ENCODE measurements at places on chromosomes 5 and 9.

GRCh38 chr9:105646879-105647594 is 15.2 kb upstream of the TAL2 start:
- no peak for DNase-seq

- peak; percentile 74 for DNase-seq
Observed at GRCh38 chr5:67165526-67166459, 30.8 kb downstream of the CD180 start.

- peak; percentile 69 for DNase-seq
Observed at GRCh38 chr9:135992486-135993408, 31.6 kb upstream of the UBAC1 start.

GRCh38 chr5:26390608-26391007 is 647.8 kb downstream of the CDH9 start:
- DNase-seq, result no peak

- no peak for DNase-seq
Observed at GRCh38 chr9:130142641-130143040, 29.6 kb upstream of the NCS1 start.

GRCh38 chr9:134678666-134679443 is 37.3 kb downstream of the COL5A1 start:
- DNase-seq, result no peak

DNA sequence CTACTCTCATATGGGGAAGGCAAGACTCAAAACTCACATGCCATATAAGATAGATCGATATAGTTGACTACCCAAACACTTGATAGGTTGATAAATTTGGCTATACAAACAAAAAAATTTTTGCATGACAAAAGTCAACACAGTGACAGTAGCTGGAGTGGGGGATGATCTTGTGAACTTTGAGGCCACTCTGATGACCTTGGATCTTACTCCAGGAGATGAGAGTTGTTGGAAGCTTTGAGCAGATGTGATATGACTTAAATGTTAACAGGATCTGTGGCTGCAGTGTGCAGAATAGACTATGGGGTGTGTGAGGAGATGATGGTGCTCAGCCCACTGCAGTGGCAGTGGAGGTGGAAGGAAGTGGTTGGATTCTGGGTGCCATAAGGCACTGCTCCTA is 101.4 kb downstream of the ZFAND5 start:
- no peak for DNase-seq

DNA sequence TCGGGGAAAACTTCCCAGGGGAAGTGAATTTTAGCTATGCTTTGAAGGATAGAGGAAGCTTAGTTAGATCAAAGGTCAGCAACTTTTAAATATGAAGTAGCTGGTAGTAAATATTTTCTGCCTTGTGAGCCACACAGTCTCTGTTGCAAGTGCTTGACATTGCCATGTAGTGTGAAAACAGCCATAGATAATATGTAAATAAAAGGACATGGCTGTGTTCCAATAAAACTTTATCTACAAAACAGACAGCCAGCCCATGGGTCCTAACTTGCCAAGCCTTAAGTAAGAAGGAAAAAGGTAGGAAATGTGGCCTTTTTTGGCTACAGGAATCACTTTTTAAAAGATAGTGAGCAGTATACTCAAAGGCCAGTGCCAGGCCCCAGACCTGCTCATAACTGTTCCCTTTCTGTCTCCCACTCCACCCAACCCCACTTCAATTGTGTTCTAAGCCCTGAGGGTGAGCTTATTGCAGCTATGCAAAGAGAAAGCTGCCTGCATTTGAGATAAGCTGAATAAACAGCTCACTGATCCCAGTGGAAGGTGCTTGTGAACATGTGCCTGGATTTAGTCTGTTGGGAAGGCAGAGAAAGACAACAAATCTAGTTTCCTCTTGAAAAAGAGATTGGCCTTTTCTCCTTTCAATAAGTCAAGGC is 113.0 kb upstream of the TRIM32 start:
- DNase-seq, result no peak

DNA sequence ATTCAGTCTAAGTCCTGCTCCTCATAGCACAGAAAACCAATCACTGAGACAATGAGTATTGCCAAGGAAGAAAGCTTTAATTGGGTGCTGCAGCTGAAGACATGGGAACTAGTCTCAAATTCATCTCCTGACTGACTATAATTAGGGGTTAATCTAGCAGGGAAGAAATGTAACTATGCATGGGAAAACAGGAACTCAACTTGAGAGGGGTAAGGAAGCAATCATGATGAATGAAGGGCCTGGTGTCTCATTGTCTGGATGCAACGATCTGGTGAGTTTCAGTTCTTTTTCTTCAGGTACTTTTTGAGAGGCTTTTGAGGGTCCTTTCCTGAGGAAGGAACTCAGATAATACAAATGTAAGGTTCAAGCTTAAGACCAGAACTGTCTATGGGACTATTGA is 24.0 kb upstream of the OCLN start:
- DNase-seq, result no peak

All from fibroblast of skin of scalp (primary cell).